Activated CD4-positive, alpha-beta T cell treated with anti-CD3 and anti-CD28 coated beads, Interleukin-2, amount 10 ng/mL, durations not matched to agents 24 days and 14 days (primary cell): ENCODE measurements at places on chromosomes 2 and 18. TPM values are rescaled to one million over a fixed set of nuclear protein-coding genes. Genes with fewer than 3 reads are reported as not detected.

GRCh38 chr18:49009661-49010060 is 58.9 kb upstream of the SMAD7 start:
- no peaks in the 10 kb centered on the region for H3K4me1 ChIP-seq
- H3K36me3 ChIP-seq, result no peaks in the 10 kb centered on the region
- H3K27me3 ChIP-seq, result peaks cover 4% of the 10 kb centered on the region
- no peak overlapping the region for H3K4me3 ChIP-seq
- no peak overlapping the region for H3K27ac ChIP-seq

DNA sequence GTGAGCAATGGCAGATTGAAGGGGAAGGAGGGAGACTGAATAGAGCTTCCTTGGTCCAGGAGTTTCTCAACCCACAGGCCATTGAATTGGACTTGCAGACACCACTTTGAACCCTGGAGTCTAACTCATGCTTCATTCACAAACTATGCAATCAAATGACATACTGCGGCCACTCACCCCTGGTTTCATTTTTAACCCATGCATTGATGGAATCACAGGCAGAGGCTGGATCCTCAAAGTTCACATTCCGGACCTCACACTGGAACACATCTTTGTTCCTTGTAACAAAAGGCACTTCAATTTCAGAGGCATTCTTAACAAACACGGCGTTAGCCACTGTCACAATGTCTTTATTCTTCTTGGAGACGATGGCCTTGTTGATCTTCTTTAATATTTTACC is 40.7 kb downstream of the MRPL44 start:
- peaks cover 10% of the 10 kb centered on the region for H3K4me1 ChIP-seq
- H3K27ac ChIP-seq, result peak overlapping the region; percentile 45
- H3K27me3 ChIP-seq, result no peaks in the 10 kb centered on the region

DNA sequence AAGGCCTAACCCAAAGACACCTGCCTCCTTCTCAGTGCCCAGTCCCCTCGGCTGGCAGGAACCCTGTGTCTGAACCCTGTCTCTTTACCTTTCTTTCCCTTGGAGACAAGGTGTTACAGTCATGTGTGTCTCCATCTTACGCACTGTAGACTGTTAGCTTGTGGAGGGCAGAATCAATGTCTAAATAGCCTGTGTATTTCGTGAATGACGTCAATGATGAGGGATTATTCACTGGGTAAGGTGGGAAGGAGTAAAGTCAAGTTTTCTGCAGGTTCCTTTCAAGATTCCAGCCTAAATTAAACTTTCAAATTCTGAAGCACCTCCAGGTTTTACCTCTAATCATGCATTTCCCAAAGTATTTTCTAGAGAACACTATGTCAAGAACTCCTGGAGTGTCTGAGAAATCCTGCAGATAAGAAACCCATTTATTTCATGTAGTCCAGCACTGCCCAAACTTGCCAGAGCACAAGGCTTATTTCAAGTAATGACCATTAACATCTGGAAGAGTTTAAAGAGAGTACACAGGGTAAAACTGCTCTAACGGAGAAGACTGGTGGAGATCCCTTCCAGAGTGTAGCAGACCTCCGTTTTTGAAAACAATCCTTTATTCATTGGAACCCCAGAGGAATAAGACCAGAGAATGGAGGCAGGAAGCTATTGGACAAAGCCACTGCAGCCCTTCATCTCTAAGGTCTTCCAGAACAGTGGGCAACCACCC is 72.8 kb downstream of the KCNF1 start:
- no peak overlapping the region for H3K27ac ChIP-seq
- H3K36me3 ChIP-seq, result no peaks in the 10 kb centered on the region
- DNase-seq, result no peak
- no peaks in the 10 kb centered on the region for H3K4me1 ChIP-seq

The VWA3B gene
- not detected in 2 replicates for total RNA-seq

- H3K27ac ChIP-seq, result no peak overlapping the region
- peaks cover 37% of the 10 kb centered on the region for H3K4me1 ChIP-seq
- DNase-seq, result no peak
- H3K27me3 ChIP-seq, result no peaks in the 10 kb centered on the region
Observed at GRCh38 chr18:24033641-24034412, 19.3 kb downstream of the TTC39C start.

- H3K36me3 ChIP-seq, result no peaks in the 10 kb centered on the region
- H3K4me1 ChIP-seq, result no peaks in the 10 kb centered on the region
- DNase-seq, result no peak
- H3K4me3 ChIP-seq, result no peak overlapping the region
- peaks cover 8% of the 10 kb centered on the region for H3K27me3 ChIP-seq
- H3K27ac ChIP-seq, result no peak overlapping the region
Observed at GRCh38 chr2:130898553-130898952, 61.8 kb downstream of the ARHGEF4 start.

The ST6GAL2 gene
- not detected in 2 replicates for total RNA-seq

The SCYGR4 gene
- total RNA-seq, result not detected in 2 replicates

The LRRFIP1 gene
- 210 and 216 TPM in 2 replicates for total RNA-seq

DNA sequence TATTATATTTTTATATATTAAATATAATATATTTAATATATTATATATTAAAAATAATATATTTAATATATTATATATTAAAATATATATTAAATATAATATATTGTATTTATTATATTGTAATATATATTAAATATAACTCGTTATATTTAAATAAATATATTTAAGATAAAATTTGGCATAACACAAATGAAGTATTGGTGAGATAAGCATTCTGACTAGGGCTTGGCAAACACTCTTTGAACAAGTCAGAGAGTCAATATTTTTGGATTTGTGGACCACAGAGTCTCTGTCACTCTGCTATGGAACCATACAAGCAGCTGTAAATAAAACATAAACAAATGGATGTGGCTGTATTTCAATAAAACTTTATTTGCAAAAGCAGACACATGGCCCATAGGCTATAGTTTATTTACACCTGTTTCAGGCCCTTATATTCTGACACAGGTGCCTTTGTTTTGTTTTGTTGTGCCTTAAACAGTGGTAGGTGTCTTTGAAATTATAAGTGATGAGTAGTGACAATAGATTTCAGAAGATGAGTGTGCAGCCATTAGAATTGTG is 190.1 kb downstream of the EPHA4 start:
- peaks cover 3% of the 10 kb centered on the region for H3K27me3 ChIP-seq
- no peaks in the 10 kb centered on the region for H3K4me1 ChIP-seq
- H3K27ac ChIP-seq, result no peak overlapping the region
- H3K4me3 ChIP-seq, result no peak overlapping the region

The DYNAP gene
- total RNA-seq, result not detected in 2 replicates

The MREG gene
- 10.6 and 10.9 TPM in 2 replicates for total RNA-seq

DNA sequence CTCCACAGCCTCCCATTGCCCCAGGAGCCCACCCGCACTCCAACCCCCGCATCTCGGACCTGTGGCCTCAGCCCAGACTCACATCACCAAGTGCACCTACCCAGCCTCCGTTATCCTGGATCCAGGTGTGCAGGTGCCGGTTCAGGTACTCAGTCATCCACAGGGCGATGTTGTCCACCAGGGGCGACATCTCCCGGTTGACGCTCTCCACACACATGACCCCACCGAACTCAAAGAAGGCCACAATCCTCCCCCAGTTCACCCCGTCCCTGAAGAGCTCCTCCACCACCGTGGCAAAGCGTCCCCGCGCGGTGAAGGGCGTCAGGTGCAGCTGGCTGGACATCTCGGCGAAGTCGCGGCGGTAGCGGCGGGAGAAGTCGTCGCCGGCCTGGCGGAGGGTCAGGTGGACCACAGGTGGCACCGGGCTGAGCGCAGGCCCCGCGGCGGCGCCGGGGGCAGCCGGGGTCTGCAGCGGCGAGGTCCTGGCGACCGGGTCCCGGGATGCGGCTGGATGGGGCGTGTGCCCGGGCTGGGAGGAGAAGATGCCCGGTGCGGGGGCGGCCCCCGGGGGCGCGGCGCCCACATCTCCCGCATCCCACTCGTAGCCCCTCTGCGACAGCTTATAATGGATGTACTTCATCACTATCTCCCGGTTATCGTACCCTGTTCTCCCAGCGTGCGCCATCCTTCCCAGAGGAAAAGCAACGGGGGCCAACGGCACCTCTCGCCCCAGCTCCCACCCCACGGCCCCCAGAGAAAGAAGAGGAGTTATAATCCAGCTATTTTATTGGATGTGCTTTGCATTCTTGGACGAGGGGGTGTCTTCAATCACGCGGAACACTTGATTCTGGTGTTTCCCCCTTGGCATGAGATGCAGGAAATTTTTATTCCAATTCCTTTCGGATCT is 1.3 kb downstream of the BCL2 start:
- H3K4me1 ChIP-seq, result peaks cover 40% of the 10 kb centered on the region
- no peaks in the 10 kb centered on the region for H3K27me3 ChIP-seq
- peak overlapping the region; percentile 99 for H3K4me3 ChIP-seq
- DNase-seq, result peak; percentile 95
- peak overlapping the region; percentile 95 for H3K27ac ChIP-seq

The PEX13 gene
- total RNA-seq, result 18.8 and 19.7 TPM in 2 replicates

The UGT1A3 gene
- total RNA-seq, result not detected in 2 replicates

- DNase-seq, result no peak
- H3K27ac ChIP-seq, result no peak overlapping the region
- no peaks in the 10 kb centered on the region for H3K27me3 ChIP-seq
Observed at GRCh38 chr2:190940454-190940853, 59.8 kb downstream of the GLS start.

DNA sequence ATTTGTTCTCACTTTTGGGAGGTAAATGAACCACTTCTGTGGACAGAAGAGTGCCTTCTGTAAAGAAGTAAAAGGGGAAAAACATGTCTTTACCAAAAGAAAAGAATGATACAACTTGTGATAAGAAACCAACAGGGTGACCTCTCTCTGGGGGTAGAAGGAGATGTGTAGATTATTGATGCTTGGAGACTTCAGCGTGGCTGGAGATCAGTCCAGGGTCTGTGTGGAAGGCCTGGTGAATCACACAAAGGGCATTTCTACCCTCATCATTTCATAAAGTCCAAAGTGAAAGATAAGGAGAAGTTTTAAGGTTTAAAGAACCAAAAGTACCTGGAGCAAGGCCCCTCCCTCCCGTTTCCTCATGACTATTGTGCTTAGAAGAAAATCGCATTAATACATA is 142.5 kb downstream of the NCK2 start:
- no peak overlapping the region for H3K4me3 ChIP-seq
- DNase-seq, result no peak
- H3K27ac ChIP-seq, result peak overlapping the region; percentile 65

DNA sequence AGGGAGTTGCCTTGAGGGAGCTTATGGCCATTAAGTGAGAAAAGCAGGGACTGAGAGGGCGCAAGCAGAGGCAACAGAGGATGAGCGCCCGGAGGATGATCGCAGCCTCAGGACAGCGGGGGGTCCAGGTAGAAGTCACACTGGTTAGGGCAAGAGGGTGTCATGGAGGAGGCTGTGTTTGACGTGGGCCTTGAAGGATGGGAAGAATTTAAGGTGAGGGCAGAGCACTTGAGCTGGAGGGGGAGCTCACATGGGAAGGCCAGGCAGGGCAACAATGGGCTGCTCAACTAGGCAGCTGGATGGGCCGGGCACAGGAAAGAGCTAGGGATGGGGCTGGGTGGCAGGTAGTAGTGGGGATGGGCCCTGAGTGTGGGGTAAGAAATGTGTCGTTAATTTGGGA is 31.9 kb downstream of the FAM228A start:
- no peak overlapping the region for H3K4me3 ChIP-seq
- no peaks in the 10 kb centered on the region for H3K27me3 ChIP-seq
- DNase-seq, result no peak
- H3K36me3 ChIP-seq, result peaks cover 39% of the 10 kb centered on the region
- H3K27ac ChIP-seq, result peak overlapping the region; percentile 13

GRCh38 chr2:160334028-160334741 is 134.1 kb upstream of the ITGB6 start:
- H3K4me3 ChIP-seq, result no peak overlapping the region
- no peaks in the 10 kb centered on the region for H3K27me3 ChIP-seq
- peaks cover 65% of the 10 kb centered on the region for H3K4me1 ChIP-seq
- peaks cover 7% of the 10 kb centered on the region for H3K36me3 ChIP-seq
- H3K27ac ChIP-seq, result peak overlapping the region; percentile 45

DNA sequence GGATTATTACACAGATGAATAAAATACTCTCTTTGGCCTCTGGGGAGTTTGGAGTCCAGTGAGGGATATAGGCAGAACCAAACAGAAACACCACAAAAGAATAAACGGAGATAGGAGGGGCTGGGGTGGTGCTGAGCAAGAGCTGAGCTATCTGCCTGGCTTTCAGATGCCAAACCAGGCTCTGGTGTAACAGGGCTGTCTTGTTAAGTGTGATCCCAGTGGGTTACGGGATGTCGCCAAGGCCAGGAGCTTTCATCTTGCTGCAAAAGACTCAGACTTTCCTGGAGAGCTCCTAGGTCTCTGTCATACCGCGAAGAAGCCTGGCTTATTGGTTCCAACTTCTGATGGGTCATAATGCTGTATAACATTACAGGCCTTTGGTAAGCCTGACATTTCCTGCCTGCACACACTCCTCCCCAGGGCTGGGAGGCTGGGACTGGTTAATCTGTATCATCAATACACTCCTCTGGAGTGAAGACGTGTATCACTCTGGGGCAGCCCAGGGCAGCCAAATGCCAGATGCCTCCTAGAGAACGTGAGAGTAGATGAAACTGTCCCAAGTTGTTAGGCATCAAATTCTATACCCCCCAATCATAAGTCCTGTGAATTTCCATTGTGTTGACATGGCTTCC is 60.5 kb downstream of the STPG4 start:
- no peak for DNase-seq
- H3K4me3 ChIP-seq, result no peak overlapping the region
- H3K27me3 ChIP-seq, result peaks cover 6% of the 10 kb centered on the region
- H3K36me3 ChIP-seq, result no peaks in the 10 kb centered on the region

- peaks cover 1% of the 10 kb centered on the region for H3K4me1 ChIP-seq
- no peak overlapping the region for H3K4me3 ChIP-seq
- H3K36me3 ChIP-seq, result no peaks in the 10 kb centered on the region
- DNase-seq, result peak; percentile 60
Observed at GRCh38 chr18:47595831-47596501, 334.5 kb downstream of the SMAD2 start.

- no peaks in the 10 kb centered on the region for H3K27me3 ChIP-seq
- H3K27ac ChIP-seq, result peak overlapping the region; percentile 48
Observed at GRCh38 chr2:69755862-69756467, 14.0 kb downstream of the ANXA4 start.

DNA sequence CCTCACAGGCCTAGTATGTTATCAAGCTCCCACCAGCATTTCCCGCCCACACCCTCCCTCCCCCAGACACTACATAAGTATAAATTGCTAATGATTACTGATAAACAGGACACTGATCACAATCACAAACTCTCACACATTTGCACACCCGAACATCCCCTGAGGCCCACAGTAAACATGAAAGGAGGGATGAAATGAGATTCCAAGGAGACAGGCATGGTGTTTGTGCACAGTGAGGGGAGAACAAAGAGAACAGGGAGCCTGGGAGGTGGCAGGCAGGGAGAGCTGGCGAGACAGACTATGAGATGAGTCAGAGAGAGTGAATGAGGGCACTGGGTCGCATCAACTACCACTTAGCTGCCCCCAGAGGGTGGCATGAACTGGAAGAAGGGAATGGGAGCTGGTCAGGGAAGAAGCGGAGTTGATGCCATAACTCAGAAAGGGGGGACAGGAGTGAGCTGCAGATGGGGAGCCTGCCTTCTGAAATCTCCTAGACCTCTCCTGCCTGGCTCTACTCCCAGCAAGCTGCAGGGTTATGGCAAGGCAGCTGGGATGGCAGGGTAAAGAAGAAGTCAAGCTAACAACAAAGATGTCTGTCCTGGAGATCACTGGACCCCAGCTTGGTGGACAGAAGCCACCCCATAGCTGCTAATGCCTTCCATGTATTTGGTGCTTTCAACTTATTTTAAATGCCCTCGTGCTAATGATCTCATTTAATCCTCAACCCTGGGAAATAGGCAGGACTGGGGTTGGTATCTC is 5.1 kb downstream of the KIF3C start:
- H3K4me1 ChIP-seq, result peaks cover 13% of the 10 kb centered on the region
- DNase-seq, result no peak
- no peaks in the 10 kb centered on the region for H3K36me3 ChIP-seq
- no peaks in the 10 kb centered on the region for H3K27me3 ChIP-seq
- no peak overlapping the region for H3K27ac ChIP-seq
- H3K4me3 ChIP-seq, result no peak overlapping the region

- H3K27me3 ChIP-seq, result no peaks in the 10 kb centered on the region
- H3K36me3 ChIP-seq, result no peaks in the 10 kb centered on the region
- no peak overlapping the region for H3K4me3 ChIP-seq
Observed at GRCh38 chr18:60228609-60229595, 143.7 kb downstream of the MC4R start.
